ENCODE measurements at places on chromosomes 2 and 18.

GRCh38 chr2:231900972-231901371 is 25.2 kb downstream of the NPPC start:
- no peak for DNase-seq

DNA sequence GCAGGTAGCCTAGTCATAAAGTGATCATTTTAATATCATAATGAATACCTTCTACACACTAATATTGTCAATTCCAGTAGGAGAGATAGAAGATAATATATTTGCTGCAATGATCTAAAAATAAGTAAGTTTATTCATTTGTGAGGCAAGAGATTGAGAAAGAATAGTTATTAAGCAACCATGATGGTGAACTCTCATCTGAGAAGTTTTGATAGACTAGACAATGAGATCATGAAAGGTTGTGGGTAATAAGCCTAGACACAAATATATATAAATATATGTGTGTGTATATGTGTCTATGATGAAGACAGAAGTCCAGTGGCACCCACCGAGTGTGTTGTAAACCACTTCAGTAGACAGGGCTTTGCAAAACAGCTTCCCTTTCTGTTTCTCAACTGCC is 181.0 kb upstream of the CHST9 start:
- no peak for DNase-seq

- peak; percentile 80 for DNase-seq
Measured at GRCh38 chr18:50726960-50727589, 92.7 kb downstream of the MRO start.

- no peak for DNase-seq
Measured at GRCh38 chr2:170475878-170476277, 239.3 kb upstream of the SP5 start.

- no peak for DNase-seq
Measured at GRCh38 chr2:20542746-20543468, 96.0 kb downstream of the RHOB start.

- no peak for DNase-seq
Measured at GRCh38 chr2:224646242-224646846, 61.2 kb upstream of the CUL3 start.

DNA sequence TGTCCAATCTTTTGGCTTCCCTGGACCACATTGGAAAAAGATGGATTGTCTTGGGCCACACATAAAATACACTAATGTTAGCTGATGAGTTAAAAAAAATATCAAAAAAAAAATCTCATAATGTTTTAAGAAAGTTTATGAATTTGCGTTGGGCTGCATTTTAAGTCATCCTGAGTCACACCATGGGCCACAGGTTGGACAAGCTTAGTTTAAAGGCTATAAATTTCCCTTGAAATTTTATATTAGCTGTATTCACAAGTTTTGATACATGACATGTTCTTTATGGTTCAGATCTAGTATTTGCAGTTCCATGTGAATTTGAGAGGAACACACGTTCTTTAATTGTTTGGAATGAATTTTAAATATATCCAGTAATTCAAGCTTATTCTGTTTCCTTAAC is 21.9 kb downstream of the CARF start:
- no peak for DNase-seq

DNA sequence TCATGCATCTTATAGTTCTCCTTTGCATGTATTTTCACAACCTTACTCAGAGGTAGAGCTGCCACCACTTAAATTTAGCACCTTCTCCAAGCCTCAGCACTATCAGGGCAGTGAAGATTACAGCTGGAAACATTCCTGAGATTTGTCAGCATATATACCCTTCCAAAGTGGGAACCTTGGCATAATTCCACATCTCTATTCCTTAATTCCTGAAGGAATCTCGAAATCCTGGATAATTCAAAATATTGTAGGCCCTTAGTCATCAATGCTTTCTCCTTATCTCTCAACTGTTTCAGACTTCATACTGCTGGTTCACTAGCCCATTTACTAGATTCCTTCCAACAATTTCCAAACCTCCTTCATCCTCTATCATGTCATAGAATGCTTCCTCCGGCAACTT is 87.4 kb downstream of the ITSN2 start:
- no peak for DNase-seq

DNA sequence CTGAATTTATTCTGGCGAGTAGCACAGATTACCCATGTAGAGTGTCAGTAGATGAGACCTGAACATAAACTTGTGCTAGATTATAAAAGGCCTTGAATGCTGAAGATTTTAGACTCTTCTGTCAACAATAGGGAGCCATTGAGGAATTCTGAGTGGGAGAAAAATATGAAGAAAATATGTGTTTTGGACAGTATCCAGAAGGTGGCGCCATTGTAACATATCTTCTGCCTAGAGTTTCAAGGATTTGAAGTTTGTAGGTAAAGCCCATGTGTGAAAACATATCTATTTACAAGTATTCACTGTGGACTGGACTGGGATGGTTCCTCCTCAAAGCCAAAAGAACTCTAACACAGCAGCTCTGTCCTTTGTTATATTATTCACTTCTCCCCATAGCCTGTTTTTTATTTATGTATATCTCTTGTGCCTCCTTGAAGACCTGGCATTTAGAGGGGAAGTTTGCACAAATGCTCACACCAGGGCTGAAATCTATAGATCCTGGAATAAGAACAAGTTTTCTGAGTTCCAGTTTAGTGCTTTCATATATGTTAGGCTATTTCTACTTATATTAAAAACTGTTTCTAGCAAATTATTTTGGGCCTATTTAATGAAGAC is 124.9 kb downstream of the RDH14 start:
- DNase-seq = no peak

DNA sequence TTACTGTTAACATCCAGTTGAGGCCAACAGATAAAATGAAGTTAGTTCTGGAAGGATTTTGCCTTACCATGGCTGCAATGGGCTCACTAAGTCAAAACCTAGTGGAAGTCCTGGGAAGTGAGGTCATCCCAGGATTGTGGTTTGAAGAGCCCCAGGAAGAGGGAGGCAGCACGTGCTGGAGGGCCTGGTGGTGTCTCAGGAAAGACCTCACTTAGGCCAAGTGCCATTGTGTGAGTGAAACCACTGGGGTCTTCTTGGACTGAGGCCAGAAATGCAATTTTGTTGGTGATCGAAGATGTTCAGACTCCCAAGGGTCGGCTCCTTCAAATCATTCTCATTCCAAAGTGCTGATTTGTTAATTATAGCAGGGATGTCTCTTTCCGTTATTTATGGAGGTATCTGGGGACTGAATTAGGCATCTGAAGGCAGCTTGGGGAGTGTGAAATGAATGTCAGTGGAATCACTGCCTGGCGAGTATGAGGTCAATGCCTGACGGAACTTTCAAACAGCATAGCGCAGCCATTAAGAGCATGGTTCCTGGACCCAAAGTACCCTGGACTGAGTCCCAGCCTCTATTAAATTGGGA is 60.0 kb downstream of the IL1R2 start:
- DNase-seq = no peak

DNA sequence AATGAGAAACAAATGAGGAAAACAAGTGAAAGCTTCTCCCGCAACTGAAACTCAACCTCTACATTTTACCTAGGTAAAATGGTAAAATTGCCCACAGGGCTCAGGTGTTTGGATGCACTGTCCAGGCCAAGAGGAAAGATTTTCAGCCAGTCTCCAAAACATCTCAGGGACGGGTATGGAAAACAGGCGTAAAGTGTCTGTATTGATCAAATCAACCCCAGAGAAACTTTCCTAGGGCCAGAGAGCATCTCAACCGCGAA is 361 bp upstream of the HAT1 start:
- DNase-seq = no peak

GRCh38 chr2:148450531-148450930 is 194.0 kb upstream of the EPC2 start:
- DNase-seq = no peak

- DNase-seq = no peak
Measured at GRCh38 chr2:86331384-86331783, 6.0 kb downstream of the REEP1 start.

DNA sequence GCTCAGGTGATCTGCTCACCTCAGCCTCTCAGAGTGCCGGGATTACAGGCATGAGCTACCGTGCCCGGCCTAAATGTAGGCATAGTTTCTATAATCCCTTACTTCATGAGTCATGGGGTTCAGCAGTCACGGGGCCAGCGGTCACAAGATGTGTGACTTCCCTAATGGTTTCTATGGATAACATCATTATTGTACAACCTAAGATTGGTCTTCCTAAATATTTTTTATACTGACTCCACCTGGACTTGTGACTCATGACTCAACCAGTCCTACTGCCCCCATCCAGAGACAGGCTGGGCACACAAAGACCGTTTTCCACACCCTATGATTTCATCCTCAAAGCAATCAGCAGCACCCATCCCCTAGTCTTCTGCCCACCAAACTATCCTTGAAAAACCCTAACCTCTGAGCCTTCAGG is 15.9 kb downstream of the FAM210A start:
- DNase-seq = no peak

DNA sequence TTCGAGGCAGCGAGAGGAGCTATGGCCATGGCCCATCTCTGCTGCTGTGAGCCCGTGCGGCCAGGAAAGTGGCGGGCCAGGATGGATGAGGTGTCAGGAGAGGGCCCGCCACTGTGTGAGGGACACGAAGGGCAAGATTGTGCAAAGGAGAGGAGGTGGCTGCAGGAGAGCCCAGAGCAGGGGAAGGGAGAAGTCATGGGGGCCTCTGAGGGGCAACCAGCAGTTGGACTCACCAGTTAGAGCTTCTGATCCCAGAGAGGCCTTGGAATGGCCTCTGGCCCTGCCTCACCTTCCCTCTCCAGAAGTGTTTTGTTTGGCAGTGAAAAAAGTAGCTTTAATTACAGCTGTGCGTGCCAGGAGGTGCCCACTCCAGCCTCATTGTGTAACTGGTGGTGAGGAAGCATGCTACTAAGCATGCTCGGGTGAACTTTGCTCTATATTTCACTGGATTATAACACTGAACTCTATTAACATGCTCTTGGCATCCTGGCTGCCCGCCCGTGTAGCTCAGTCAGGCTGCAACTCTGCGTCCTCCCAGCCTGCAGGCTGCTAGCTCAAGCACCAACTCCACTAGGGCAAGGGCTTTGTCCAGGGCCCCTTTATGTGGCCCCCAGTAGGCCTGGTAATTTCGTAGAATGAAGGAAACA is 34.2 kb downstream of the IMPA2 start:
- no peak for DNase-seq

- no peak for DNase-seq
Measured at GRCh38 chr2:203706403-203706802, at the start of gene CD28. Gene CD28 (plus strand): TSS chr2:203706639. CDS start chr2:203706697, 58 bp downstream.

DNA sequence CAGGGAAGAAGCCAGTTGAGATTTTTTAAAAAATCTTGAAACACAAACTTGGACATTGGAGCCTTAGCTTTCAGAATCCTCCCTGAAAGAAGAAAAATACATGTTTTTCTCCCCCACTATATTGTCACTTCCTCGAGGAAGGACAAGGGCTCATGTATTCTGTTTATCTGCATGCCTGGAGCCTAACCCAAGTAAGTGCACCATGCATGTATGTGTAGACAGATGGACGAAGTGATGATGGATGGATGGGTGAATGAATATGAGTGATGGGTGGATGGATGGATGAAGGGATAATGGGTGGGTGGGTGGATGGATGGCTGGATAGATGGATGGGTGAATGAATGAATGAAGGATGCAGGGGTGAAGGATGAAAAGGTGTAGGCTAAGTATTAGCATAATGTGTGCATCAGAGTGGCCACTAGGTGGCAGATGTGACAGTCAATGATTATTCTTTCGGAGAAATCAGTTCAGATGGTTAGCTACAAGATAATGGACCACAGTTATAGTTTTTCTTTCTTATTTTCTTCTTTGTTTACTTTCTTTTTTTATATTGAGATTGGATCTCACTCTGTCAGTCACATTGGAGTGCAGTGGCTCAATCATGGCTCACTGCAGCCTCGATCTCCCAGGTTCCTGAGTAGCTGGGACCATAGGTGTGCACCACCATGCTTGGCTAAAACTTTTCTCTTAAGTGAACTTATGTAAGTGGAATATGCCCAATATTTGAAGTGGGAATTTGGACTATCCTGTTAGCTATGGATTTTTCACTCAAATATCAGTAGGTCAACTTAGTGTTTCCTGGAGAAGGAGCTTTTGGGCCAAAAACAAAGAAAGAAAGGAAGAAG is 18.5 kb upstream of the CCDC93 start:
- no peak for DNase-seq

All from DMS 273 treated with DMSO at 0.1 percent for 48 hours (cell line).